Right renal pelvis (tissue), 4 donors: ENCODE measurements at places on chromosomes 5 and 9. TPM values are rescaled to one million over a fixed set of nuclear protein-coding genes. Genes with fewer than 3 reads are reported as not detected.

DNA sequence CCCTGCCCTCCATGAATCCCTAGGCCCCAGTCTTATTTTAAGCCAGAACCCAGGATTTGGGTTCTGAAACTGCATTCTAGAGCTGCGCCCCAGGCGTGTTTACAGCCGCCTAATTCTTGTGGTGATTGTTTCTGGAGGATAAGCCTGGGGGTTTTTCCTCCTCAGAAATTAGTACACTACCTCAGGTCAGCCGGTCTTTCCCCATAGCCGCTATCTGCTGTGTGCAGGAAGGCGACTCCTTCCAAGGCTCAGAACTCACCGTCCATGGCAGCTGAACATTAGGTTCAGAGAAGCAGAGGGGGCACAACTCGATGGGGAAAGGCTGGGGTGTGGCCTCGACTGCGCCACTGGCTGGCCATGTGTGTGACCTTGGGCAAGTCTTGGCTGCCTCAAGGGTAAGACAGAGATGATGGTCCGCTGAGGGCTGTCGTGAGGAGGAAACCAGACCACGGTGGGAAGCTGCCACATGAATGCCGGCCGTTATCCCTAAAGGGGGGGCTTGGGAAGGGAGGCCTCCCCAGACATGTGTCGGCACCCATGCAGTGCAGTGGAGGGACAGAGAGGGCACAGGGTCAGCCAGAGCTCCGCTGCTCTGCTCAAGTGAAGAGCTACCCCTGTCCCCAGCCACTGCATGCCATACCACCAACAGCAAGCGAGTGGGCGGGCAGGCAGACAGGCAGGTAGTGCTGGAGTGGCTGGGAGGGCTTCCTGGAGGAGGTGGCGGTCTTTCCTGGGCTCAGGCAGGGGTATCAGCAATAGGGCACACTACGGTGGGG is 28.9 kb downstream of the SHB start:
- DNase-seq: no peak

DNA sequence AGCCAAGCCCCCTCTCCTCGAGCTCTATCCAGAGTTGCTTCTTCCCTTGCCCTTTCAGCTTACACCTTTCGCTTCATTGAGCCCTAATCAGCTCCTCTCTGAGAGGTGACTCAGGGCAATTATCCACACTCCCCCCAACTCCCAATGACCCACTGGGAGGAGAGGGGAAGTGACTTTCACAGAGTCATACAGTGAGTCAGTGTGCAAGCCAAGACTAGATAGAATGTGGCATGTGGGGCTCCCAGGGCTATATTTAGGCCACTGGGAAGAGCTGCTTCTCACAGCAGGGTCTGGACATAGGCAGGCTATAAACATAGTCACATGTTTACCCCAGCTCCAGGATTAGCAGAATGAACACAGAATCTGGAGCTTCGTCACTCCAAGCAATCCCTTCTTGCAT is 57.4 kb downstream of the NRG2 start:
- DNase-seq: no peak

The FCN1 gene
- 2.8 TPM for polyA plus RNA-seq

The DMRTA1 gene
- polyA plus RNA-seq: 2.6 TPM
